Left lung (tissue), 14 donors: ENCODE measurements at places on chromosomes 6 and 20.

GRCh38 chr6:133707456-133707855 is 181.5 kb upstream of the TCF21 start:
- no peaks in the 10 kb centered on the region for H3K4me1 ChIP-seq
- no peak for DNase-seq
- H3K4me3 ChIP-seq: no peak overlapping the region
- H3K36me3 ChIP-seq: no peaks in the 10 kb centered on the region
- no peak overlapping the region for H3K27ac ChIP-seq
- no peaks in the 10 kb centered on the region for H3K27me3 ChIP-seq

DNA sequence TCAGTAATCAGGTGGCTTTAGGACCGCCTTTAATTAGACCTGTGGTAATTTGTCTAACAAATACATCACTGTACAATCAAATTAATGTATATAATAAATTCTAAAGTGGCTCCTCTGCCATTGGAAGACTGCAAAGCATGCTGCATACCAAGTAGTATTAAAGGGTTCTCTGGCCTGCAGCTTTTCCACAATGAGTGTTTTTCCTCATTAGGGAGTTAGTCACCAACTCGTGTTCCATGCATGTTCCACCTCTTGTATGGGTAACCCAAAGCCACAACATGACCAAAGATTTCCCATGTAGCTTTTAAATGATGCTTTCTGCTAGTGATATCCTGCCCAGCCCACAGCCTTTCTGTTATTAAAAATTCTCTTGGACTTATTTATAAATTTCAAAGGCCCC is 218.7 kb downstream of the FUT9 start:
- H3K4me3 ChIP-seq: no peak overlapping the region
- no peaks in the 10 kb centered on the region for H3K27me3 ChIP-seq
- H3K4me1 ChIP-seq: no peaks in the 10 kb centered on the region
- no peak overlapping the region for H3K27ac ChIP-seq

- DNase-seq: no peak
- H3K4me3 ChIP-seq: no peak overlapping the region
- no peaks in the 10 kb centered on the region for H3K36me3 ChIP-seq
- no peaks in the 10 kb centered on the region for H3K27me3 ChIP-seq
Measured at GRCh38 chr6:113364766-113365165, 492.4 kb upstream of the MARCKS start.

GRCh38 chr6:76703285-76703684 is 630.8 kb upstream of the IMPG1 start:
- no peak for DNase-seq
- H3K36me3 ChIP-seq: no peaks in the 10 kb centered on the region
- H3K4me1 ChIP-seq: no peaks in the 10 kb centered on the region
- no peak overlapping the region for H3K27ac ChIP-seq
- no peaks in the 10 kb centered on the region for H3K27me3 ChIP-seq

DNA sequence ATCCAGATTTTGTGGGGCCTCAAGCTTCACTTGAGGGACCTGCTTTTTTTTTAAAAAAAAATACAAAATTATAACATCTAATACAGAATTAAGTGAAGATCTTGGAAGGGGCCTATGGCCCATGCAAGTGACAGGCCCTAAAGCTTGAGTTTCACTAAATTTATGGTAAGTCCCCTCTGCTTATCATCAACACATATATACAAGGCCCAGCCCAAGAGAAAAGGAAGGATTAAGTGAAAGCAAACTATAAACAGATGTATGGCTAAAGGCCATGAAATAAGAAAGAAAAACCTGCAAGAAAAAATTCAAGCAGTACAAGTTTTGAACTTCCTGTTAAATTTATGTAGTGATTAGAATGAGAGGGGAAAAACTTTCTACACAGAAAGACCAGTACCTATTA is 86.8 kb downstream of the CDC40 start:
- H3K36me3 ChIP-seq: no peaks in the 10 kb centered on the region
- H3K4me3 ChIP-seq: no peak overlapping the region
- H3K27me3 ChIP-seq: no peaks in the 10 kb centered on the region
- DNase-seq: no peak

DNA sequence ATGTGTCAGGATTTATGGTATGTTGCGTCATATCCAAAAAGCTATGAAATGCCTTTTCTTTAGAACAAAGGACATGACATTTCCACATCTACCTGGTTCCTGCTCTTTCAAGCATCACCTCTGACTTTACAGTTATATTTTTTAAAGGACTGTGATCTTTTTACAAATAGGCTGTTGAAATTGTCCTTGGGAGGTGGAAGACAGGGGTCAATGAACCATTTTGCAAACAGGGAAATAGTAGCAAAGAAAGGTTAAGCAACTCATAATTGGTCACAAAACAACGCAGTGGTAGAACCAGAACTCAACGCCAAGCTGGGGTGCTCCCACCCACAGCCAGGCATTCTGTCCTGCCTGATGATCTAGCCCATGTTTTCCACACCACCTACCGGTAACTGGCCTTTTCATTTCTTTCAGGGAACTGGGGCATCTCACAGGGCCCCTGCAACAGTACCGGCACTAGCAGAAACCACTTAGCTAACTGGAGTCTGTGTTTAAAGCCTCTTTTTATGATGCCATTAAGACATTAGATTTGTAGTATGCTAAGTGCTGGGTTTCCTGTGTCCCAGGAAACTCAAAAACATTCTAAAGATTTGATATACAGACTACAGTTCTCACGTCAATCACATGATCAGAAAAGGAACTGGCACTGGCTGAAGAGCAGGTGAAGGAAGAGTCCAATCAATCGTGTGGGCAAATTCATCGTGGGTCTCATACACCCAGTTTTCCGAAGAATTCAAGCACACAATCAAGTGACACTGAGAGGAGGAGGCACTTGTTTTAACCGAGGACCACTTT is 13.9 kb downstream of the ZNF217 start:
- peaks cover 10% of the 10 kb centered on the region for H3K4me1 ChIP-seq
- no peaks in the 10 kb centered on the region for H3K27me3 ChIP-seq
- H3K27ac ChIP-seq: peak overlapping the region; percentile 87
- DNase-seq: no peak
- no peaks in the 10 kb centered on the region for H3K36me3 ChIP-seq
- peak overlapping the region; percentile 28 for H3K4me3 ChIP-seq

DNA sequence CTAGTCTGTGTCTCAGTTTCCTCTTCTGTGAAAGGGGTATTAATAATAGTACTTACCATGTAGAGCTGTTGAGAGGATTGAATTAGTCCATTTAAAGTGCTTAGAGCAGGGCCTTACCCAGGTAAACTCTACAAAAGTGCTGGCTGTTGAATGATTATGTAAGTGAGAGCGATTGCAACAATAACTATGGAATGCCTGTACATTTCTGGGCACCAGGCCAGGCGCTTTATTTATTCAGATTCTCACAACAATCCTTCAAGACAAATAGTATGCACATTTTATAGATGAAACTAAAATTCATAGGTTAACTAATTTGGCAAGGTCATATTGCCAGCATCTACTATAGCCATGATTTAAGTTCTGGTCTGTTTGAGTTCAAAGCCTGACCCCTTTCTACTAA is 78.3 kb upstream of the MMS22L start:
- no peak overlapping the region for H3K4me3 ChIP-seq
- H3K27me3 ChIP-seq: peaks cover 8% of the 10 kb centered on the region
- no peaks in the 10 kb centered on the region for H3K36me3 ChIP-seq
- no peaks in the 10 kb centered on the region for H3K4me1 ChIP-seq
- no peak overlapping the region for H3K27ac ChIP-seq

GRCh38 chr20:47533518-47534062 is 31.9 kb downstream of the NCOA3 start:
- no peaks in the 10 kb centered on the region for H3K36me3 ChIP-seq
- H3K4me1 ChIP-seq: no peaks in the 10 kb centered on the region
- no peak overlapping the region for H3K27ac ChIP-seq
- no peak overlapping the region for H3K4me3 ChIP-seq

GRCh38 chr20:50380697-50381040 is 129.5 kb upstream of the PTPN1 start:
- peaks cover 21% of the 10 kb centered on the region for H3K4me1 ChIP-seq
- no peak overlapping the region for H3K4me3 ChIP-seq

- H3K27me3 ChIP-seq: no peaks in the 10 kb centered on the region
- no peak overlapping the region for H3K4me3 ChIP-seq
- H3K27ac ChIP-seq: no peak overlapping the region
- peaks cover 17% of the 10 kb centered on the region for H3K4me1 ChIP-seq
- peaks cover 29% of the 10 kb centered on the region for H3K36me3 ChIP-seq
- no peak for DNase-seq
Measured at GRCh38 chr6:42819803-42820511, 38.1 kb downstream of the BICRAL start.

GRCh38 chr20:20366876-20367574 is 879 bp upstream of the INSM1 start:
- H3K4me3 ChIP-seq: peak overlapping the region; percentile 24
- H3K36me3 ChIP-seq: no peaks in the 10 kb centered on the region
- peaks cover 100% of the 10 kb centered on the region for H3K27me3 ChIP-seq
- peaks cover 5% of the 10 kb centered on the region for H3K4me1 ChIP-seq

DNA sequence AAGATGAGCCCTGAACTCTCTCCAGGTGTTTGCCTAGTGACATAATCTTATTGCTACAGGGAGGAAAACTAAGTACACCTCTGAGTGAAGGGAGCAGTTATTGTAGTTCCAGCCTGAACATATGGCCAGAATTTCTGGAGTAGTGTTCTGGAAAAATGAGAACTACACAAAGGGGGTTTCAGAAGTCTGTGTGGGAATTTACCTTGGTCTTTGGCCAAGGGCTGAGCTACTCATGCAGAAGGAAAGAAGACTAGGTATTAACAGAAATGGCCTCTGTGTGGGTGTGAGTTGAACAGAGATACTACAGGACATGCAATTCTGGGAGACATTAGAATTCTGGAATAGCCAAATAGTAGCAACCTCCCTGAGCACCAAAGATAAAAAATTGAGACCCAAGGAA is 1009.7 kb upstream of the GJE1 start:
- no peaks in the 10 kb centered on the region for H3K27me3 ChIP-seq
- no peak overlapping the region for H3K27ac ChIP-seq
- no peaks in the 10 kb centered on the region for H3K4me1 ChIP-seq
- no peak overlapping the region for H3K4me3 ChIP-seq

GRCh38 chr6:142407685-142408273 is 106.0 kb downstream of the ADGRG6 start:
- H3K27me3 ChIP-seq: no peaks in the 10 kb centered on the region
- no peaks in the 10 kb centered on the region for H3K4me1 ChIP-seq
- no peak overlapping the region for H3K4me3 ChIP-seq
- H3K36me3 ChIP-seq: no peaks in the 10 kb centered on the region
- H3K27ac ChIP-seq: no peak overlapping the region
- no peak for DNase-seq

DNA sequence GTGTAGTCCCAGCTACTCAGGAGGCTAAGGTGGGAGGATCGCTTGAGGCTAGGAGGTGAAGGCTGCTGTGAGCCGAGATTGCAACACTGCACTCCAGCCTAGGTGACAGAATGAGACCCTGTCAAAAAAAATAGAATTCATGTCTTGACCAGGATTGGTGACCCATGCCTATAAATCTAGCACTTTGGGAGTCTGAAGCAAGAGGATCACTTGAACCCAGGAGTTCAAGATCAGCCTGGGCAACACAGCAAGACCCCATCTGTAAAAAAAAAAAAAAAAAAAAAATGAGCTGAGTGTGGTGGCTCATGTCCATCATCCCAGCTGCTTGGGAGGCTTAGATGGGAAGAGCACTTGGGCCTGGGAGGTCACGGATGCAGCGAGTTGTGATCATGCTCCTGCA is 34.3 kb downstream of the GINM1 start:
- no peaks in the 10 kb centered on the region for H3K4me1 ChIP-seq
- H3K27me3 ChIP-seq: no peaks in the 10 kb centered on the region
- H3K36me3 ChIP-seq: peaks cover 70% of the 10 kb centered on the region
- H3K27ac ChIP-seq: no peak overlapping the region

GRCh38 chr6:169648617-169649016 is 53.2 kb downstream of the WDR27 start:
- no peak overlapping the region for H3K4me3 ChIP-seq
- peaks cover 5% of the 10 kb centered on the region for H3K36me3 ChIP-seq
- no peaks in the 10 kb centered on the region for H3K27me3 ChIP-seq
- DNase-seq: no peak
- no peak overlapping the region for H3K27ac ChIP-seq

DNA sequence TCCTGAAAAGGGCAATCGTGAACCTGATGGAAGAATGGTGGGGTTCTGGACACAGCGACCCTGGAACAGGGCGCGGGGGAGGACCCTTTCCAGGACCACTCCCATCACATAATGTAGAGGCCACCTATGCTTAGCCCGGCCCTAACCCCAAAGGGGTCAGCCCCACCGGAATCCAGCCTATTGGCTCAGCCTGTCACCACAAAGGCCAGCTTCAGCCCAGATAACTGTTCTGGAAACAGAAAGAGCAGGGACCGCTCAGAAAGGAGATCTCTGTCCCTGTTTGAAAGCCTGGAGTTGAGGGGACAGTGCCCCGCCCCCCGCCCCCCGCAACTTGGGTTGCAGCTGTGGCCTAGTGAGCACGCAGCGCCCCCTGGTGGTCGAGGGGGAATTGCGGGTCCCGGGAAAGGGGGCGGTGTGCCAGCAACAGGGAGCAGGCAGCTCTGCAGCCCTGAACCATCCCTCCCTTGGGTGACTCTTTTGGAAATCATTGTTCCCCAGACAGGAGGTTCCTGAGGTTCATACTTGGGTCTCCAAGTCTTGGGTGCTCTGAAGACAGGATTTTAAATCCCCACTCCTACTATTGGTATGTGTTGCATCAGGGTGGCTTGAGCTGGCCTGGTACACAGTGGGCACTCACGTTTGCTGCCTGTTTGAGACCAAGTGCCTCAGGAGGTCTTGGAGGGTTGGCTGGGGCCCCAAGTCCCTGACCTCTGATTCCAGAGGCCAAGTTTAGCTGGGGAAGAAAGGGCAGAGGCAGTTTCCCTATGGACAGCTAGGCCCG is 1.5 kb downstream of the SIGLEC1 start:
- H3K4me1 ChIP-seq: peaks cover 6% of the 10 kb centered on the region
- peak overlapping the region; percentile 35 for H3K4me3 ChIP-seq
- peak; percentile 69 for DNase-seq

DNA sequence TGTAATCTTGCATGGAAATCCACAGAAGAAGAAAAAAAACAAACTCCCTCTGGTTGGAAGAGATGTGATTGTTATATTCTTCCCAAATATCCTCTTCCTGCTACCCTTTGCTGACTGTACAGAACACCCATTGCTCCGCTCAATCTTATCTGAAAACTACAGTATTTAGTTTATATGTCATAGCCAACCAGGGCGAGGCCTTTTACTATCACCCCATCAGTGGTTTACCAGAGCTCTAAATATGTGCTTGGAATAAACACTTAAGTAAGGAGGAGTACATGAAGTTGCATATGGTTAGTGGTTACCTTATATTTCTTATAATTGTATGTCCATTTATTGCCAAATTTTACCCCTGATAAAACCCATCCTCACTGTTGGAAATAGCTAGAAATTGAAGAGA is 12.2 kb downstream of the PRL start:
- no peak for DNase-seq
- no peaks in the 10 kb centered on the region for H3K4me1 ChIP-seq
- H3K4me3 ChIP-seq: no peak overlapping the region
